Stimulated activated CD4-positive, alpha-beta T cell treated with anti-CD3 and anti-CD28 coated beads, Interleukin-2, amount 100 ng/mL, for 24 hours (primary cell): ENCODE measurements at places on chromosomes 5 and 9.

DNA sequence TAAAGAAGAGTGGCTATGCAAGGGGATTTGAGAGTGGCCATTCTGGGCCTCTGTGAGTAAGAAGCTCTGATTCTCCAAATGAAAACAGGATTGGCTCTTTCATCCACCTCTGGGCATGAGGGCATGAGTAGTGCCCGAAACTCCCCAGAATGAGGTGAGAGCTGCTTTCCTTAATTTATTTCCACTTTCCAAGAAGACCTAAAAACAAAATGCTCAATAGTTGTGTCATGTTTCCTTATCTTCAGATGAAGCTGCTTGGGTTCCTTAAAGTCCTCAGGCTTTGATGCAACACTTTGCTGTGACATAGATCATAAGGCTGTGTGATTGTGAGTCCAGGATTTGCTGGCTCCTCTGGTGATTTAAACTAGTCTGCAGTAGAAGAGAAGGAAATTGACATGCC lies 3.1 kb upstream of the ZCCHC10 start:
- no peak for DNase-seq

- DNase-seq, result no peak
Measured at GRCh38 chr5:142221091-142221860, 103.5 kb downstream of the SPRY4 start.

DNA sequence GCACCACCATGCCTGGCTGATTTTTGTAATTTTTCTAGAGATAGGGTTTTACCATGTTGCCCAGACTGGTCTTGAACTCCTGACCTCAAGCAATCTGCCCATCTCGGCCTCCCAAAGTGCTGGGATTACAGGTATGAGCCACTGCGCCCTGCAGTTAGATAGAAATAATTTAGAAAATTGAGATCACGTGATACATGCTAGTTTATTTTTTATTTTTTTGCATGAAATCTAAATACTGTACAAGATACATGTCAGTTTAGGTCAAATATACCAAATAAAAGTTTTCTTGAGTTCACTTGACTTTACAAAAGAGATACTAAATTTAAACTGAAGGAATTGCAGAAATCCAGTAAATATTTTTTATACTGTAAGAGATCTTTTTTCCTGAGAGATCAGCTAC lies 304.2 kb downstream of the YTHDC2 start:
- no peak for DNase-seq

GRCh38 chr5:26245321-26245720 lies 793.1 kb downstream of the CDH9 start:
- DNase-seq, result no peak
